ENCODE measurements at places on chromosomes 11 and 22. TPM values are rescaled to one million over a fixed set of nuclear protein-coding genes. Genes with fewer than 3 reads are reported as not detected.

The RFPL3 gene
- not detected for total RNA-seq

The MGAT3 gene
- 1.1 TPM for total RNA-seq

The BIK gene
- not detected for total RNA-seq

DNA sequence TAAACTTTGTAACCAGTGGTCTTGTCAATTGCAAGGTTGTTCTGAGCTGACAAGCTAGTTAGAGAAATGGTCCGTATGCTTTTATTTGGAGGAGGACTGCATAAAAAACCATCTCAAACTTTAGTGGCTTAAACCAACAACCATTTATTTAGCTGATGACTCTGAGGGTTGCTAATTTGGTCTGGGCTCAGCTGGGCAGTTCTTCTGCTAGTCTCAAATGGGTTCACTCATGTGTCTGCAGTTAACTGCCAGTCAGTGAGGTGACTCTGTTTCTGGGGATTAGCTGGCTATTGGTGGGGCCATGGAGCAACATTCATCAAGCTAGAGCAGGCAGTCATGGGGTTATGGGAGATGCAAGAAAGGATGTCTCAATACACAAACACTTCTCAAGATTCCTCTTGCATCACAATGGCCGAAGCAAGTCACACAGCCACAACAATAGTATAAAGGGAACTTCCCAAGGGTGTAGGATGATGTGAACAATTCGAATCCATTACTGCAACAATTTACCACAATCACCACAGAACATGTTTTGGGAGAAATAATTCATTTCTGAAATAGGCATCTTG, 521.9 kb downstream of the INSC start:
- no peak overlapping the region for H3K27ac ChIP-seq
- no peaks in the 10 kb centered on the region for H3K36me3 ChIP-seq
- no peaks in the 10 kb centered on the region for H3K4me1 ChIP-seq
- no peak overlapping the region for H3K4me3 ChIP-seq
- no peak for DNase-seq
- H3K27me3 ChIP-seq: no peaks in the 10 kb centered on the region

GRCh38 chr11:72618803-72619202, 55.4 kb downstream of the PDE2A start:
- no peaks in the 10 kb centered on the region for H3K36me3 ChIP-seq
- no peak overlapping the region for H3K27ac ChIP-seq
- no peak overlapping the region for H3K4me3 ChIP-seq
- H3K27me3 ChIP-seq: no peaks in the 10 kb centered on the region

GRCh38 chr11:112042161-112042960, 17.2 kb downstream of the DLAT start:
- no peak overlapping the region for H3K4me3 ChIP-seq
- H3K27ac ChIP-seq: no peak overlapping the region
- no peaks in the 10 kb centered on the region for H3K4me1 ChIP-seq
- DNase-seq: no peak
- no peaks in the 10 kb centered on the region for H3K27me3 ChIP-seq
- H3K36me3 ChIP-seq: peaks cover 25% of the 10 kb centered on the region

- no peaks in the 10 kb centered on the region for H3K36me3 ChIP-seq
- H3K4me3 ChIP-seq: no peak overlapping the region
- no peaks in the 10 kb centered on the region for H3K27me3 ChIP-seq
- DNase-seq: no peak
- no peak overlapping the region for H3K27ac ChIP-seq
Observed at GRCh38 chr11:11213117-11213516, 139.9 kb downstream of the CSNK2A3 start.

All from thoracic aorta (tissue), 2 donors.